Upper lobe of left lung (tissue), 6 donors: ENCODE measurements at places on chromosomes 1 and 21. TPM values are rescaled to one million over a fixed set of nuclear protein-coding genes. Genes with fewer than 3 reads are reported as not detected.

GNG4 gene
- total RNA-seq = not detected

GRCh38 chr1:52637946-52638345, 5.0 kb downstream of the SHISAL2A start:
- DNase-seq = no peak

GRCh38 chr1:113975211-113975895, 3.9 kb upstream of the OLFML3 start:
- no peak for DNase-seq

DNA sequence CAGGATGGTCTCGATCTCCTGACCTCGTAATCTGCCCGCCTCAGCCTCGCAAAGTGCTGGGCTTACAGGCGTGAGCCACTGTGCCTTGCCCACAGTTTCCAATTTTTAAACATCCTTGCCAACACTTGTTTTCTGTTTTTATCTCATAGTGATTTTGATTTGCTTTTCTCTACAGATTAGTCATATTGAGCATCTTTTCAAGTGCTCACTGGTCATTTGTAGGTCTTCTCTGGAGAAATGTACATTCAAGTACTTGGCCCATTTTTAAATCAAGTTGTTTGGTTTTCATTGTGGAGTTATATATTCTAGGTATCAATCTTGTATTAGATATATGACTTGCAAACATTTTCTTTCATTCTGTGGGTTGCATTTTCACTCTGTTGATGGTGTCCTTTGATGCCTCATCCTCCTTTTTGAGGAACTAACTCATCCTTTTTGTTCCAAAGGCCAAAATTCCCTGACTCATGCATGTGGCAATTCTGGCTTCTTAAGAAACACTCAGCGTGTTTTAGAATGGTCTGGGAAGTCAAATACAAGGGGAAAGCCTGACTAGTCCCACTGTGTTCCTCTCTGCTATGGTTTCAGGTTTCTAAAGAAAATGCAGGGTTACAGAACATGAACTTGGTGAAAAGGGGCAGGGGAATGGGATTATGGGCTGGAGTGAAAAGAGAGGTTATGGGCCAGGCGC, 37.3 kb downstream of the PTAFR start:
- no peak for DNase-seq

DNA sequence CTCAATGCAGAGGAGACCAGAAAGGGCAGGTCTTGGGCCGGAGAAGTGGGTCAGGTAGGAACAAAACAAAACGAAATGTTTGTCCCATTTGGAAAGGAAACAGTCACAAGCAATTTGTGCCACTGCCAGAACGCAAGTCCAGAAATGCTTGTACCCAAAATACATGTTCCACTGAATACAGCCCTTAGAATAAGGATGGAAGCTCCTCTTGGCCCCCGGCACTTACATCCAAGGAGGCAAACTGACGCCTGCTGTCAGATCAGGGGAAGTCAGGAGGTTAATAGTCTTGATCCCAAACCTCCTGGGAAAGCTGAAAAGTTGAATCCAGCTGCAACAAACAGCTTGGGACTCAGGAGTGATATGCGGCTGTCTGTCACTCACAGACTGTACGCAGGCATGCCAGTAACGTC, 75.9 kb upstream of the GALNT2 start:
- no peak for DNase-seq

A3GALT2 gene
- 0.79 TPM for total RNA-seq

DNA sequence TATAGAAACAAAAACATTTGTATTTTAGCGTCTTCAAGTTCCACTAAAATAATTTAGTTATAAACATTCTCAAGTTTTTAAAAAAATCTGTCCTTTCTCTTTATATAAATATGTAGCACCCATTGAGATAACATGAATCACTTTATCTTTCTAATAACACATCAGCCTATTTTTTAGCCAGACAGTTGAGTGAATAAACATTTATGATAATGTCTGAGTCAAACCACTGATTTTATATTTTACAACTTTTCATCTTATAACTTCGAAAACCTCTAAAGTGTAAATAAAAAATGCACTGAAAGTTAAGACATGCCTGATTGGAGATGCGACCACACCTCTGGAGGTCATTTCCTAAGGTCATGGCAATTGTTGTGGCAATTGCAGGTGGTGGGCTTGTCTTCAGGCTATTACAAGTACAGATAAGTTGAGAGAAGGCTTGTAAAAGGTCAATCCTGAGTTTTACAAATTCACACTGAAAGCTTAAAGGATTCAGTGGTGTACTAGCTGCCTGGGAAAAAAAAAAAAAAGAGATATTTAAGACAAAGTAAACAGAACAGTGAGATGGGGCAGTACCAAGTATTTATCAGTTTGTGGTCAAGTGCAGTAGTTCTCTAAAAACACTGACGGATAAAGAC, 67.0 kb downstream of the INTS7 start:
- no peak for DNase-seq

CADM3 gene
- total RNA-seq = 2.2 TPM

MAP3K7CL gene
- total RNA-seq = 9.4 TPM
